ENCODE measurements at places on chromosomes 1 and 21.

DNA sequence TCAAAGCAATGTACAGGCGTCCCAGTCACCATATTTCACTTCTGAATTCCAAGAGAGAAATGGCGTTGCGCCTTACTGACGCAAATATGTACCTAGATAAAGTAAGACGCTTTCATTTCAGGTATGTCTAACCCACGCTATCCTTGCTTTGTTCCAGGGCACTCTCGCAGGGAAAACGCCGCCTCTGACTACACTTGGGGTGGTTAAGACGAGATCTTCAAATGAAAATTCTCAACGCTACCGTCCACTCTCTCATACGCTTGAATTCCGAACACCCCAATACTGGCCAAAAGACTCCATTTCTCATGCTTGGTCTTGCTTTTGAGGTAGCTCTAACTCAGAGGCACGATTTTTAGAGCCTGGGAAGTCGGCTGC lies 736 bp upstream of the ZMPSTE24 start:
- no peak for DNase-seq

- no peak for DNase-seq
These were observed 26.4 kb upstream of the RGS16 start for GRCh38 chr1:182630586-182630985.

DNA sequence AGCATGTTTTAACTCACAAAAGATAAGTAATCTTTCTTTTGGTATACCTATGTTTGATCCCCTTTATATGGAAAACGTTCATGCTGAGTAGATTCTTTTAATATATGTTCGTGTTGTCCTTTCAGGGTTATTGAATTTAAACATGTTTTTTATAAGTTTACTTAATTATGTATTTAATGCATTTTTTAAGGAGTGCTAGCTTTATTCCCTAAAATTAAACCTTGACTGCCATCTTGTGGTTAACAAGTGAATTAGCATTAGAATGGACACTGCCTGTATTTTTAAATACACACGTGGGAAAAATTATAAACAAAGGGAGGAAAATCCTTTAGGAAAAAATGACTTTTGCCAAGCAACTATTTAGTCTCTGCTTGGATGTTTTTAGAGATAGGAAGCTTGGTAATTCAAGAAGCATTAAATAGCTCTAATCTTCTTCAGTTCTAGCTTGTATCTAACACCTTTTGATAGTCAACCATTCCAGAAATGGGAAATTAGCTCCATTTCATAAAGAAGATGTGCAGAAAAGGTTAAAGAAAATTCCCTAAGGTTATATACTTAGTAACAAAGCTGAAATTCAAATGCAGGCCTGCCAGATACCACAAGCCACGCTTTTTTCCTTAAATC lies 43.0 kb downstream of the UBE2U start:
- DNase-seq = no peak

DNA sequence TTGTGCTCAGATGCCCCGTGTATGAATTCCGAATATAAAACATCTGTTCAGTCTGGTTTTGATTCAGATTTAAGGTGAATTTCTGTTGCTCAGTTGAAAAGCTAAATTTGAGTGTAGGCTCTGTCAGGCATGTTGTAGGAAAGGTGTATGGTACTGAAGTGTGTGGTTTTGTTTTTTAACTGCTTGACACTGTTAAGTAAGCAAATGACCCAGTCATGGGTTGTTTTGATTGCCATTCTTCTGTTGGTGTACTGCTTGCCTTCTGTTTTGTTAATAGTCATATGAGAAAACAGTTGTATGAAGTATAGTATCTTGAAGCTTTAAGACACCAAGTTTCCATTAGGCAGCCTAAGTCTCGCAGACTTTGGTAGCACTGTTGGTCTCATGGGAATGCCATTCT lies 10.0 kb downstream of the MRPS6 start:
- DNase-seq = no peak

DNA sequence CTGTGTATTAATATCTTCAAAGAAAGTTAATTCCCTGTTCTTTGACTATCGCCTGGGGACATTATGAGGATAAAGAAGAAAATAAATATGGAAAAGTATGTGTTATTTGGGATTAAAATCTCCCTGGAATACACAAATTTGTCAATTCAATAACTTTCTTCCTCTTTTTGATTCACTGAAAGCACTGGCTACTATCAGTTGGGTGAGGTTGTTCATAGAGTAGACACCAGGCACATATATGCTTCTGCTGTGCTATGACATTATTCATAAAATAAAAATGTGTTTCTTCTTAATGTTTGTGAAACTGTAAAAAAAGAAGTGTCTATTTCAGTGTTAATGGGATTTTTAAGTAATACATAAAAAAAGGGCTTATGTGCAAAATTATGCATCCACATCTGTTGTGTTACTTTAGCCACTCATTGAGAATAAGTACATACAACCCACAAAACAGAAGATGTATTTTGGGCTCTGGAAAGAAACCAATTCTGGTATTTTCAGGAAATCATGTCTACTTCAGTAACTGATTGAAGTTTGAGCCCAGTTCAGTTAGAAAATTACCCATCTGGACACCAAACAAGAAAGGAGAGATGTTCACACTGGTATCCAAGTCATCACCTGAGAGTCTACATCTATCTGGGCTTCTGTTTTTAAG lies 169.4 kb downstream of the GABPA start:
- no peak for DNase-seq

GRCh38 chr1:3351449-3352298 lies 102.8 kb upstream of the ARHGEF16 start:
- DNase-seq = no peak

DNA sequence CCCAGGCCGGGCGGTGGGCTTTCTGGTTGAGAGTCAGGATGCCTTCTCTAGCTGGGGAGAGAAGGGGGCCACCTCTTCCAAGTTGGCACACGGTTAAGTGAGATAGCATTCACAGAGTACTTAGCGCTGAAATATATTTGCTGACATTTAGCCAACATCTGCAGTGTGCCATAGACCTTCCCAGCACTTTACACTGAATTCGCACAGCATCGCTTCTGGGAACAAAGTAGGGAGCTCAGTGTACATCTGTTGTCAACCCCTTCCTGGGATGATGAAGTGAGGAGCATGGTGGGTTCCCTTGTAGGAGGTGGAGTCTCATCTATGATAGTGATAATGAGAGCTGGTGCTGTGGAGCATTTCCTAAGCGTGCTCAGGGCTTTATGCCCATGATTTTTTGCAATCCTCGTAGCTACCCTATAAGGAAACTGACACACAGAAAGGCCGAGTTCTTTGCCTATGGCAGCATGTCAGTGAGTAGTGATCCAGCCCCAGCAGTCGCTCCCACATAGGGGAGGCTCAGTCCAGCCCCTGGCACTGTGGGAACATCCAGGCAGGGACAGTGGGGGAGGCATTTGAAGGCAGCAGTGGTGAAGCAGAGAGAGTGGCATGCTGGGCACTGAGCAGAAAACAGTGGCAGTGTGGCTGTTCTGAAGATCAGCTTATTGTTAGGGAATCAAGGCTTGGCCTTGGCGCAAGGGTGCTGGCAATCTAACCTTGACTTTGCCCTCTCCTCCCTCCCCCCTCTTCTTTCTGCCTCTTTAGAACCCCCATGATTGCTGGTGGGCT lies 176.2 kb downstream of the PGBD5 start:
- DNase-seq = no peak

DNA sequence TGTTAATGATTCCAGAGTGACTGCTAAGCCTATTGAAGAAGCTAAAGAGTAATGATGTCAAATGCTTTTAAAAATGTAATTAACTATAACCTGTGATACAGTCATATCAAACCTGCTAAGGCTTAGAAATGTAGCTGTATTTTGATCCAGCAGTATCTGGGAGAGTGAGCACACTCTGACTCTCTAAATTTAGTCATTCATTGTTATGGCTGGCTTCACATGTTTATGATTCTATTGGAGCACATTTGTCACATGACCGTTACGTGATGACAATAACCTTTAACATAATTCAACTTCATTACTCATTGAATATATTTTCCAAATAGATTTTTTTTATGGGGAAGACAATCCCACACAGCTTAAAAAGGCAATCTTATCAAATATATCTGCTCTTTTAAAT lies 587.1 kb downstream of the LMO4 start:
- DNase-seq = no peak

DNA sequence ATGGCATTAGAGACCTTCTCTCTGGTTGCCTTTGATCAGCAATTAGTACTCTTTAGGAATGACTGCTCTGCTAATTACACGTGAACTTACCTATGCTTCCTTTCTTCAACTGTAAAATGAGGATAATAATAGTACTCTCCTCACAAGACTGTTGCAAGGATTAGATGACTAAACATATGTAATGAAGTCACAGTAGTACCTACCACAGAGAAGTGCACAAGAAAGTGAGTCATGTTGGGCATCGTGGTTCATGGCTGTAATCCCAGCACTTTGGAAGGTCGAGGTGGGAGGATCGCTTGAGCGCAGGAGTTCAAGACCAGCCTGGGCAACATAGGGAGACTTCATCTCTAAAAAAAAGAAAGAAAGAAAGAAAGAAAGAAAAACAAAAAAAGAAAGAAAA lies 68.1 kb upstream of the AK4 start:
- DNase-seq = no peak

DNA sequence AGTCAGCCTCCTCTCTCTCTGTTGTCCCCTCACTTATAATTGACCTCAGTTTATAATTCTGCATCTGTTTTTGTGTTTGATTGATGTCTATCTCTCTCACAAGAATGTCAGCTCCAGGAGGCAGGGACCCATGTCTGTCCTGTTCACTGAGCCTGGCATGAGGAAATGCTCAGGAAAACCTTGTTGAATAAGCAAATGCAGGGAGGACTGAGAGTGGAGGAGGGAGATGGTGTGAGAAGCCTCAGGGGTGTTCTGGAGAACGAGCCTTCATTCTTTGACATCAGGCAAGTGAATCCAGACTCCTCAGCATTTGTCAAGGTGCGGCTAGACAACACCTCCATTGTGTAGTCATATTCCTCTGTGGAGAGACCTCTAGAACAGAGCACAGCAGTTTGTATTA lies 45.5 kb downstream of the MAN1C1 start:
- no peak for DNase-seq

- no peak for DNase-seq
These were observed 35.8 kb upstream of the SOD1 start for GRCh38 chr21:31623664-31624063.

DNA sequence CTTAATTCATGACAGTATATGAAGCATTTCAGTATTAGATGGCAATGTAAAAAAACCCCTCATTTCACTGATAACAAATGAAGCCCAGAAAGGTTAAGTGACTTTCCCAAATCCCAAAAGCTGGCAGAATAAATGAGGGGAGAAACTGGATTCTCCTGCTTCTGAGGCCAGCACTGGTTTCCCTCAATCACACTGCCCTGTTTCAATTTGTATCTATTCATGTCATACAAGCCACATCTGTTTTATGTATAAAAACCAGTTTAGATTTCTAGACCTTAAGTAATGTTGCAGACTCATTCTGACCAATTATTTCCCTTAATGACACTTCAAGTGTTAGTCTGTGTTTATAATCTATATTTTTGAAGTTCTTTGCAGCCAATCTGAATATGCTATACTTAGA lies 16.8 kb downstream of the PLPPR4 start:
- DNase-seq = no peak

DNA sequence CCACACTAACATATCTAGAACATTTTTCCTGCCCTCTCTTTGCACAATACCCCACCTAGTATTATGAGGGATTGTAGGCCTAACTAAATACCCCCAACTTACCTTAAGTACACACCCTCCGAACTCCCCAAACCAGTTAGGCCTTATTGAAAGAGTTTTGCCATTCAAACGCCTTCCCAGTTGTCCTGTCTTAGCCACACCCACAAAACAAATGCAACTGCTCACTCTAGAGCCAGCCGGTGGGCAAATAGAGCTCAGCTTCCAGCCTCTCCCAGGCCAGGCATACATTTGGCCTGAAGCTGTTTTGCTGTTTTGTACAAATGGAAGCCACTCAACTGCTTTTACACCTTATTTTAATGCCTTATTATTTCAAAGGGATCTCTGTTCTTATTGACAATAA lies 224.2 kb upstream of the RUNX1 start:
- DNase-seq = no peak

GRCh38 chr1:108627256-108627655 lies 33.6 kb downstream of the HENMT1 start:
- DNase-seq = no peak
